Right ventricle myocardium superior (tissue), 1 donor: ENCODE measurements at places on chromosomes 6 and 20. TPM values are rescaled to one million over a fixed set of nuclear protein-coding genes. Genes with fewer than 3 reads are reported as not detected.
A peak's percentile ranks its signal among the peaks of the same experiment; 100 is the strongest.

- DNase-seq = no peak
Observed at GRCh38 chr6:69816026-69816425, 19.2 kb upstream of the LMBRD1 start.

- no peak for DNase-seq
Observed at GRCh38 chr6:135141728-135142127, 39.4 kb upstream of the MYB start.

GRCh38 chr6:112562301-112563231 is 215.4 kb downstream of the RFPL4B start:
- DNase-seq = no peak

DNA sequence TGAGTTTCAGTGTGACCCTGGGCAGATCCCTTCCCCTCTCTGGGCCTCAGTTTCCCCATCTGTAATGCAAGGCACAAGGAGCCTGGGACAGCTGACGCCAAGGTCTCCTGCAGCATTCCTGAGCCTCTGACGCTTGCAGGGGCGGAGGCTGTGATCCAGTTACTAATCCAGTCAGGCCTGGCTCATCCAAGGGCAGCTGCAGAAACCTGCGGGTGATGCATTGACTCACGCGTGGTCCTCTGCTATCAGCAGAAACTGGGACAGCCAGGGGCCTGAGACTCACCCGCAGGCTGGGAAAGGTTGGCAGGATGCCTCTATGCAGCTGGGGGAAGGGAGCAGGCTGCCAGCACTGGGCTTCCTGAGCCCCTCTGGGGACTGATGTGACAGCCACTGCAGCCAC is 65.0 kb upstream of the SIRPA start:
- peak; percentile 80 for DNase-seq

GRCh38 chr20:37853823-37854375 is 49.0 kb upstream of the VSTM2L start:
- no peak for DNase-seq

- DNase-seq = no peak
Observed at GRCh38 chr20:63241272-63241671, 5.6 kb downstream of the BIRC7 start.

GRCh38 chr20:20664795-20665589 is 47.5 kb downstream of the RALGAPA2 start:
- DNase-seq = no peak

DNA sequence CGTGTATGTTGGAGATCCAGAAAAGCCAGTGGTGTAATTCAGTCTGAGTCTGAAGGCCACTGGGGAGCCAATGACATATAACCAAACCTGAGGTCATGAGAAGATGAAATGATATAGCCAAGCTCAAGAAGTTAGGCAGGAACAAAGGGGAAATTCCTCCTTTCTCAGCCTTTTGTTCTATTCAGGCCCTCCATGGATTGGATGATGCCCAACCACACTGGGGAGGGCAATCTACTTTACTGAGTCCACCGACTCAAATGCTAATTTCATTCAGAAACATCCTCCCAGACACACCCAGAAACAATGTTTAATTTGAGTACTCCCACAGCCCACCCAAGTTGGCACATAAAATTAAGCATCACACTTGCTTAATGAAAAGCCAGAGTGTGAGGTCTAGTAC is 183.6 kb downstream of the GJA1 start:
- no peak for DNase-seq

- no peak for DNase-seq
Observed at GRCh38 chr6:135088818-135089809, 34.5 kb upstream of the HBS1L start.

- DNase-seq = no peak
Observed at GRCh38 chr6:135281227-135281626, 100.1 kb downstream of the MYB start.

DNA sequence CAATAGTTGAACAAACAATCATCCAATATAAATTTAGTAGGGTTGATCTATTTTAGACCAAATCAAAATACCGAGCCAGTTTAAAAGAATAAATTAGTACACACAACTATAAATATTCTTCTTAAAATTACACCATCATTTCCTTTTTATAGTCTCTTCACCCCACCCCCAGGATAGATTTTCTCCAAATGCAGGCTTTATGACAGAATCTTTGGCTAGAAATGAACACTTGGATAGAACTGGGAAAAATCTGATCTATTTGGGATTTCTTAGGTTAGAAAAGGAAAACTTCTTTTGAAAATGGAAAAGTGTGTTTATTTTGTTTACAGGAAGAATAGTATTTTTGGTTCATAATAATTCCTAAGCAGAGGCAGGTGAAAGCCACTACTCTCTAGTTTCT is 74.6 kb downstream of the HMGN3 start:
- no peak for DNase-seq

- DNase-seq = peak; percentile 63
Observed at GRCh38 chr6:146028252-146028795, 538 bp upstream of the GRM1 start.

DNA sequence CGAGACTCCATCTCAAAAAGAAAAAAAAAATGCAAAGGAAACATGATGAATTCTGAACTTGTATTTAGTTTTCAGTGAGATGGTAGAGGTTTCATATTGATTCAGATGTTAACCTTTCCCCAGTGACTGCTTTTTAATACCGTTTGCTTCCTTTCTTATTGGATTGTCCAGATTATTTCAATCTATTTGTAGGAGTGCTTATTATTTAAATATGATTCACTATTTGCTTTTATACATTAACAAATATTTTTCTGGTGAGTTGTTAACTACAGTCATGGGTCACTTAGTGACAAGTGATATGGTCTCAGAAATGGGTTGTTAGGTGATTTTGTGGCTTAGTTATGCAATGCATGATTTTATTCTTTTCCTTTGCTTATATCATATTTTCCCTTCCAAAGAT is 8.4 kb downstream of the PI3 start:
- no peak for DNase-seq

DNA sequence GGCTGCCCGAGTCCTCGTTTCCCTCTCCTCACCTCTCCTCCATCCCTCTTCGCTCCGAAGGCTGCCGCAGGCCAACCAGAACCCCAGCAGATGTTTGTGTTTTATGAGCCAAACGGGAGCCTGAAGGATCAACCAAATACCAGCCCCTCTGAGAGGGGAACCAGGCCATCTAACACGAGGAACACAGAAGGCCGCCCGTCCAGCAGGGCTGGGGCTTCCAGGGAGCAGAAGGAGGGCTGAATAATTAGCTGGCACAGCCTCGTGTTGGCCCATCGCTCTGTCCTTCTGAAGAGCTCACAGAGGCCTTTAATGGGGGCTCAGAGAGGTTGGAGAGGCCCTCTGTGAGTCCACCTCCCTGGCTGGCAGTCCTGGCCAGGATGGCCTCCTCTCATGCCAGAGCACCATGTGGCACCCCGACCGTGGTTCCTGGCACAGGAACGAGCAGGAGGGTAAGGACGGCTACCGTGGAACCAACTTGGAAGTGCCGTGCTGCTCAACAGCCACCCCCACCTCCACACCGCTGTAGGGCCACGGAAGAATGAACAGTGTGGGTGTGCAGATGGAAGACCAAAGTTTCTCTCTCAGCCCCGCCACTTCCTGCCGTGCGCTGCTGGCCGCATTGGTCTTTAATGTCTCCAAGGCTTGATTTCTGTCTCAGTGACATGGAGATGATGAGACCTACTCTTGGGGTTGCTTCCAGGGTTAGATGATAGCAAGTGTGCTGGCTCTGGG is 155.2 kb downstream of the SCML4 start:
- DNase-seq = no peak

DNA sequence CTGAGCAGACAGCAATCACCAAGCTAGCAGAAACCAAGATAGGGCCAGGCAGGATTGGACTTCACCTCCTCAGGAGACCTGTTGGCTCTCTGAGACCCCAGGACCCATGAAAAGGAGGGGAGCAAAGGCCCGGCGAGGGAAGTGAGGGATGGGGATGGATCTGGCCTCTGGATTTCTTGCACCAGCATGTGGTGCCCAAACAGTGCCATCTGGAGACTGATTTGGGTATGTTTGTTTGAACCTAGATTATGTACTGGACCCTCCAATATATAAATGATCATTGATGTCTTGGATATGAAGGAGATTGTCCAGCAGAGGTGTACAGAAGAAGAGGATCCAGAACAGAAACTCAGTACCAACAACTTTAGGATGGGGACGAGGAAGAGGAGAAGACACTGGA is 83.4 kb upstream of the LY86 start:
- no peak for DNase-seq

- no peak for DNase-seq
Observed at GRCh38 chr6:104357928-104358327, 501.8 kb downstream of the HACE1 start.

GRCh38 chr20:63963348-63963741 is 6.4 kb downstream of the ZNF512B start:
- DNase-seq = no peak

DNA sequence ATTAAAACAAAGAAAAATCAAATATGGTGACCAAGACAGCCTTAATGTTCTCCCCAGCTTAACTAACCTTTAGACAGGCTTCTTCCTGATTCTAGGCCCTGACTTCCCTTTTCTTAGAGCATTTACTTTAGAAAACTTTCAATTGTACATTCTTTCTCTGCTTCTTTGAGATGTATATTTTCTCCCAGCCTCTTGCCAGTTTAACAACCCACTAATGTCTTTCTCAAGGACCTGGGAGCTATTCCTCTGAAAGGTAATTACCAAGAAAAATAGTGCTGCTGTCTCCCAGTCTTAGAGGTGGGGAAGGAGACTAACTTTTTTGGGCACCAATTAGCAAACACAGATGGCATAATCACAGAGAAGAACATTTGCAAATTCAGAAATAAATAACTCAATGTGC is 62.8 kb upstream of the KCNQ5 start:
- DNase-seq = no peak

DNA sequence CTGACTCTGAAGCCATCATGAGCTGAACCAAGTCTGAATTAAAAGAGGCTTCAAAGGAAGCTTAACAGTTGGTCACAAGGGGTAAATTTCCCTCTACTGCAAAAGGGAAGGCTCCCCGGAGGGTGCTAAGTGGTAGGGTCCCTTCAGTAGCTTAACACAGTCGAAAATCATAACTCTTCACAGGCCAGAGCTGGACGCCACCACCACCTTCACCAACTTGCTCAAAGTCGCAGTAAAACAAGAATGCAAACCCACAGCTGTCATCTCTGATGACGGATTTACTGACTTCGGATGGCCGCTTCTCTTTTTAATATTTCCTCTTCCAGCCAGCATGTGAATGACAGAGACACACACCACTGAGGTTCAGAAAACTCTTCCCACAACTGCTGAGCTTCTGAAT is 144.7 kb upstream of the FBXL4 start:
- no peak for DNase-seq

- DNase-seq = no peak
Observed at GRCh38 chr6:136148523-136148922, 101.6 kb downstream of the MTFR2 start.

DNA sequence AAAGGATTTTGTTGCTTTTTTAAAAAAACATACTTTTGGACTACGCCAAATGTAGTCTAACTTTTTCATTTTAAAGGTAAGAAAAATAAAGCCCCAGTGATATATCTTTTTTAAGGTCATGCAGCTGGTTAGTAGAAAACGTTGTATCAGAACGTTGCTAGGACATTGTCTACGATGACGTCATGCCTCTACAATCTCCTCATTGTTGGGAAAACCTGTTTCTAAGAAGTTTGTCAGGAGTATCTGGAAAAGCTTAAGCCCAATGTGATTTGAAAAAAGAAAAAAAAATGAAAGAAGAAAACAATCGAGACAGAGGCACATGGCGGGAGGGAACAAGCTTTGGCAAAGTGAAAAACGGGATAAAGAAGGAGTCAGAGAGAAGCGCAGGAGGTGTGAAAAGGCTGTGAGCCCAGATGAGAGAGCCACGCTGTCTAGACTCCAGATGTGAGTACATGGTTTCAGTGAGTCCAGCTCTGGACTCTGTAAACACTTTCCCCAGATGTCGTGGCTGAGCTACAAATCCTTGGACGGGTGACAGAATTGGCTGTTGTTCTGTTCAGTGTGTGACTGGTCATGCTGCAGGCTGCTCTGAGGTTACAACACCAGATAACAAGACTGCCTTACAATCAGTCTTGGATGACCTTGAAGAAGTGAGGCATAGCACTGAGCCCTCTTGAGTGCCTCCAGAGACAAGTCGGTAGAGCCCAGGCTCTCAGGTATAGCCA is 656.7 kb upstream of the ID4 start:
- peak; percentile 64 for DNase-seq

- peak; percentile 77 for DNase-seq
Observed at GRCh38 chr6:27133281-27134227, 113.9 kb upstream of the PRSS16 start.

DNA sequence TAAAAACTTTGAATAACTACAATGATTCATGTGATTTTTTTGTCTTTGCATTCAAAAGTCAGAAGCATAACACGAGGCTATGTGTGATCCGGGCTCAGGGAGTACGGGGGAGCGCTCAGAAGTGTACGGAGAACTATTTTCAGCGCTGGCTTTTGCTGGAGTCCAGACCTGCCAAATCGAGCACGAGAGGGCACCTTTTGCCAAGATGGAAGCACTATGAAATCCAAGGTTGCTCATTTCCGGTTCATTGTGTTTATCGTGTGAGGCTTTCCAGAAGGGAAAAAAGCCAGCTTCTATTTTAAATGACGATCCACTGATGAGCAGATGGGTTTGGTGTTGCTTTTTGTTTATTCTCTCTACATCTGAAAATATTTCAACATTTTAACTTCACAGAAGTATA is 11.3 kb downstream of the RAMACL start:
- peak; percentile 58 for DNase-seq

- no peak for DNase-seq
Observed at GRCh38 chr6:148842296-148843019, 95.6 kb downstream of the UST start.

- DNase-seq = no peak
Observed at GRCh38 chr6:55320696-55321086, 6.6 kb upstream of the GFRAL start.

The MTHFD1L gene
- 2.9 TPM for total RNA-seq

The ADGB gene
- not detected for total RNA-seq

The DDX43 gene
- 0.62 TPM for total RNA-seq

The HAO1 gene
- total RNA-seq = not detected

The TBX18 gene
- 5.5 TPM for total RNA-seq

The NKX2-4 gene
- not detected for total RNA-seq

The LAMA4 gene
- total RNA-seq = 71.1 TPM

The TOX2 gene
- total RNA-seq = 0.46 TPM

The TBXT gene
- total RNA-seq = not detected

The FAM209B gene
- total RNA-seq = 0.35 TPM

The GJE1 gene
- total RNA-seq = not detected

The NR2E1 gene
- not detected for total RNA-seq

The CST1 gene
- not detected for total RNA-seq

The METTL24 gene
- 0.91 TPM for total RNA-seq

The MUC22 gene
- 0.19 TPM for total RNA-seq

The MOG gene
- total RNA-seq = 10.3 TPM

The ZGPAT gene
- 16.0 TPM for total RNA-seq

The LHFPL5 gene
- not detected for total RNA-seq

The AK9 gene
- total RNA-seq = 11.1 TPM
